K562 (cell line): ENCODE measurements at places on chromosomes 2 and 18.

DNA sequence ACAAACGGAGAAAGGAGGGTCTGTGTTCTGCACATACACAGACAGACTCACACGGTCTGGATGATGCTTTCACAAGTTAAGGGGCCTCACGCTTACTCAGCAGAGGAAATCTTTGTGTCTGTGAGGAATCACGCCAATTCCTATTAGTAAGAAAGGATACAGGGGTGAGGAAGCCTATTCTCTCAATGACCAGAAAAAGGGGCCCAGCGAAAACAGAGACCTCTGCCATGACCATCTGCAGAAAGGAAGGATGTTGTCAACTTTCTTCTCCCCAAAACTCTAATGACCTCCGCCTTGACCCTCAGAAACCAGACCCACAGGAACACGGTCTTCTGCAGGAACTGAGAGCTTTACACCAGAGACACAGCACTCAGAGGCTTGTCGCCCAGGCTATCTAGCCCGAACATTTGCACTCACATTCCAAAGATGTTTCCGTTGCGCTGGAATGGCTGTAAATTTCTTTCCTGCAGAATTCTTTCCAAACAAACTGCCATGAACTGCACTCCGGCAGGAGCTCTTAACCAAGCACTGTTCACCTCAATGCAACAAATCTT, 186.3 kb downstream of the TCF4 start:
- DNase-seq, result no peak

- peak; percentile 54 for DNase-seq
Observed at GRCh38 chr18:22536558-22536957, 118.8 kb upstream of the CTAGE1 start.

GRCh38 chr18:48902856-48903601, 47.7 kb downstream of the SMAD7 start:
- no peak for DNase-seq

DNA sequence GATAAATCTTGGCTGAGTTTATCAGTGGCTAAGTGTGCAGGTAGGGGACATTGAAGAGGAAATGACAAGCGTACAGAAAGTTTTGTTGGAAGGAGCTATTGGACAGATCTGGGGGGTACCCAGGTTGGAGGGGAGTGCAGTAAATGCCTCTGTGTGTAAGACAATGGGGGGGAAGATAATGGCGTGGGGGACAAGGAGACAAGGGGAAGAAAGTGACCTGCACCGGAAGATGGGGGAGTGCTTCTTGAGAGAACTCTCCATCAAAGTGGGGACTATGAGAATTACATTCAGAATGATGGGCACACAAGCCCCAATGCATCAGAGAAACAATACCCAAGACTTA, 190.0 kb downstream of the ALPK2 start:
- DNase-seq, result no peak

DNA sequence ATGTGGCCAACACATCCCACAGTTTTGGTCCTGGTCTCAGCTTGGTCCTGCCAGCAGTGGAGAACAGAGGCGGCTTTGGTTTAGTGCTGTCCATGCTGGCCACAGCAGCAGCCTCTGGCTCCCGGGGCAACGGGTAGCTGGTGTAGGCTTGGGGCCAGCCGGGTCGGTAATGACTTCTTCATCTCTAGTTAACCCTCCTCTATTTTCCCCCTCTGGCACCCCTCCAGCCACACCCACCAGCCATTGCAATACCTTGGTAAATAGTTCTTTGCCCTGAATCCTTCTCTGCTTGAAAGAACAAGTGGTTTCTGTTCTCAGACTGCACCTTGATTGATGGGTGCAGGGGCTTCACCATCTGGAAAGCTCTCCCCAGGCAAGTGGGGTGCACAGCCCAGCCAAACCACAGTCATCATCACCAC, 31.7 kb upstream of the ZNF396 start:
- no peak for DNase-seq

DNA sequence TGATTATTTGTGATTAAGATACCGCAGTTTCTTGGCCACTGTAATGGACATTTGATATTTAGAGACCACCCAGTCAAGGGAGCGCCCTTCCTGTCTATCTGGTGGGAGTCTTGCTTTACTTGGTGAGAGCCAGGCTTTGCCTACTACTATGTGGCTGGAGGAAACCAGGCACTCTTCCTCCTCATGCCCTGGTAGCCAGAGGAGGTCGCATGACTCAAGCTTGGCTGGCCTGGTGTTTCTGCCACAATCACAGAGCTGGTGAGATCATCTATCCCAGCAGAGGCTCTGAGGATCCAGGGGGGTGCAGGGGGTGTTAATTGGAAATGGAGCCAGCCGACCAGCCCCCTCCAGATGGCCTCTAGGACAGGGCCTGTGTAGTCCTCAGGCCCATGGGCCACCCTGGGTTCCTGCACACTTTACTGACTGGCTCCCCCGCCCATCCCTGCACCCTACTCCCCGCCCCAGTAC, 46.8 kb upstream of the BIN1 start:
- DNase-seq, result no peak

- DNase-seq, result no peak
Observed at GRCh38 chr2:49973917-49974368, 819.6 kb upstream of the FSHR start.

DNA sequence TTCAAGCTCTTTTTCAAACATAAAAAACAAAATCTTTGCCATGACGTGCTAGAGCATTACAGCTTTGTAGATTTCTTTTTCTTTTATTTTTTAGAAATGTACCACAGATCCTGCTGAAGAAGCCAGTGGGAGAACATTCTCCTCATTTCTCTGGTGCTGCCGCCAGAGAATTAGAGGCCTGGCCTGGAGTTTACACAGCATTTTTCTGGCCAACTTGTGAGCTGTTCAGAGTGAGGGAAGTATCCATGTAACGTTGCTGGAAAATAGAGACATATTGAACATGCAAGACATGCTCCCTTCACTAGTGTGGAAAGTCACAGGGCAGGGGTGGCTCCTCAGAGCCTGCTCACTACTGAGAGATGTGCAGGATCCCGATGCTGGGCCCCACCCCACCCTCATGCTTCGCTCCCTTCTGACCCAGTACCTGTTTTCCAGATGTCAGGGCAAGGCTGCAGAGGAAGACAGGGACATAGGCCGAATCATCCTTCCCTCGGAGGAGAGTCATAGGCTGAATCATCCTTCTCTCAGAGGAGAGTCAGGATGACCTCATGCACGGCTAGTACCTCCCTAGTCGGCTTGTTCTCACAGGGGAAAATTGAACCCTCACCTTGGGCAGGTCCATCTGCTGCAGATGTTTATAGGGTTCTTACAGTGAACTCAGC, 298.5 kb downstream of the INSIG2 start:
- DNase-seq, result no peak

DNA sequence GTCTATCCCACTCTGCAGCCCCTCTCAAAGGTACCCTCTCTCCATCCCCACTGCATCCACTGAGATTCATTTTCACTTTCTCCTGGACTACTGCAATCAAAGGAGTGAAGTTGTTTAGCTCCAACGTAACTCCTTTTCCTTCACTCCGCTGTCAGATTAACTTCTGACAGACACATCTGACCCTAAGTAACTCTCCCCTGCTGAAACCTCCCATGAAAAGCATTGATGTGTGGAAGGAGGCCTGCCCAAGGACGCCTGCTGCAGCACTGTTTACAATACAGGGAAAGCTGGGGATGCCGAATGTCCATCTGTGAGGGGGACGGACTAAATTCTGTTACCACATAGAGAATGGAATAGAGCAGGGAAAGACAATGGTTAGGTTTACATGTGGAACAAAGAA, 114.8 kb downstream of the TMEM163 start:
- DNase-seq, result no peak

DNA sequence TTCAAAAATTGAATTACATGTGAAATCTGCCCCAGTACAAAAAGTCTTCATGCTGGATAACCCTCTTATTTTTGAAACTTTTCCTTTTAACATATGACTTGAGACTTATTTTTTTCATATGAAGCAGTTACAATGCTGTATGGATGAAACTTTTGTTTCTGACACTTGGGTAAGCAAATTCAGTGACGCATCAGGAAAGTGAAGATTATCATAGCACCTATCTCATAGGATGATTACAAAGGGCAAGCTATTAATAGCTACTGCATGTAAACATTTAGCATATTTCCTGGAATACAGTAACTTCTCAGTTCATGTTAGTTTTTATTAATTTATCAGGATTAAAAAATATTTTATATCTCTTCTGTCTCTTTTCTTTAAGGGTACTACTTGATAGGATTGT, 1109.2 kb downstream of the LRP1B start:
- DNase-seq, result no peak

- no peak for DNase-seq
Observed at GRCh38 chr18:23387265-23387664, 65.8 kb upstream of the RIOK3 start.

DNA sequence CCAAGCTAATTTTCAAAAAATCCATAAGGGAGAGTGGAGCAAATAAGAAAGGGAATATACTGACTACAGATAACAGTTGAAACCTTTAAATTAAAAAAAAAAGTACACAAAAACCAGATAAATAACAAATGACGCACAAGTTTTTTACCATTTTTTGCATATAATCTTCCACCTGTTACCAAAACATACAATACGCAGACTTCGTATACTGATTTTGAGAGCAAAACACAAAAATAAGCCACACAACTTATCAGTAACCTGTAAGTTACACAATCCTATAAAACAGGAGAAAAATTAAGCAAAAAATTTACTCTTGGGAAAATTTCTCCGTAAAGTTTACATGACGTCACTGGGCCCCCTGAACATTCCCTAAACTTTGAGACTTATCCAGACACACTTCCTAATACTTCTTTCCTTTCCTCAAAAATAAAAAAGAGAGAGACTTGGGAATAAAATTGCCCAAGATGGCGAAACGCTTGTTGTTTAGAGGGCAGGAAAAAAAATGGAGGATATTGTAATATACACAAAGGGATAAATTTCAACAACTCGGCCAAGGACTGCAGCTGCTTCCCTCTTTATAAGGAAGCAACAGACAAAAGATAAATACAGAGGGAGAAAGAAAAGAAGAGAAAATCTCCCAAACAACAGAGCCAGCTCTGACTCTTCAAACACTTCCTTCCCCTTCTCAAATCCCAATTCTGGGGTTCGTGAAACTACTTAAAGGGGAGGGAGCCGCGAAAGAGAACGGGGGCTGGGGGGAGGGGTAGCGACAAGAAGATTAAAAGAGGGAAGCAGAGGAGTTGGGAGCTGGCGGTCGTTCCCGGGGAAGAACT, 1.6 kb downstream of the BAZ2B start:
- peak; percentile 66 for DNase-seq

DNA sequence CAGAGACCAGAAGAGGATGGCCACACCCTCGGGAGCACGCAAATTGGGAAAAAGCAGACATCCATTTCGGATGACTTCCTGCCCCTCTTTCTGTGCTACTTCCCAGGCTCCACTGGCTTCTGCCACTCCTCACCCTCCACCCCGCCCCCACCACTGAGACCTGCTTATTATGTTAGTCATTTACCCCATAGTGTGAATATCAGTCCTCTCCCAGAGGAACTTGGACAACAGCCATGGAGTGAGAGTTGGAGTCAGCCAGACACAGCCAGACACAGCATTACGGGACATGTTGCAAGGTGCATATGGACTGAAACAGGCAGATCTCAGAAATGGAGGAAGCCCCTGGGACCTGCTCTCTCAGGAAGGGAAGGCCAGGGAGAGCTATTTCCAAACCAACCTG, 51.8 kb downstream of the CTIF start:
- no peak for DNase-seq

- DNase-seq, result peak; percentile 13
Observed at GRCh38 chr18:46502444-46502843, 154.6 kb downstream of the LOXHD1 start.

GRCh38 chr2:47534179-47534919, 131.4 kb downstream of the MSH2 start:
- peak; percentile 75 for DNase-seq

- DNase-seq, result no peak
Observed at GRCh38 chr2:177745531-177745930, 327.0 kb downstream of the PDE11A start.

GRCh38 chr2:172200495-172201085, 97.9 kb upstream of the DLX2 start:
- DNase-seq, result peak; percentile 35

- no peak for DNase-seq
Observed at GRCh38 chr2:216348756-216349308, 23.5 kb downstream of the MARCHF4 start.
